ENCODE measurements at places on chromosomes 5 and 9.

DNA sequence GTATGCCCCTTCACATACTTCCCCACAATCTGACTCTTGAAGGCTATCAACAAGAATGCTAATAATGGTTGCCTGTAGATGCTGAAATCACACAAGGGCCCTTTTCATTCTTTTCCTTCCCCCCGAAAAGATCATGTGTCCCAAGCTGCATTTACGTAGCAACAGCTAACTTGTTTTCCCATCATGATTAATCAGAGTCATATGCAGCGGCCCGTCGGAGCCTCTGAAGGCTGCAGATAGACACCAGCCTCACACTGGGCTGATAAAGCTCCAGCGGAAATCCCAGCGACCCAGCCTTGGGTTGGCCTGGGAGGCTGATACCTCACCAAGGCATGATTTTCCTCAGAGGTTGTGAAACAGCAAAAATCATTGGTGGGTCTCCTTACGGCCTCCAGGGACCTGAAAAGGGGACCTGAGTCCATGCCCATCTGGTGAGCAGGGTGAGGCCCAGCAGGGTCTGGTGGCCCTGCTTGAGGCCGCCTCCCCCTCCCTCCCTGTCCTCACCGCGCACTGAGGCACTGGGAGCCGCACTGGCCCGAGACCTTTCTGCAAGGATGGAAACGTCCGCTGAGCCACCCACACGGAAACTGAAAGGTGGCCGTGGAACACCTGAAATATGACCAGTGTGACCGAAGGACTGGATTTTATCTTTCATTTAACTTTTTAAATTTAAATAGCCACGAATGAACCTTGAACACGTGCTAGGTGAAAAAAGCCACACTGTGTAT, 114.2 kb upstream of the PHYKPL start:
- no peak for DNase-seq

- DNase-seq, result no peak
Measured at GRCh38 chr5:160548949-160549645, 127.4 kb downstream of the PTTG1 start.

DNA sequence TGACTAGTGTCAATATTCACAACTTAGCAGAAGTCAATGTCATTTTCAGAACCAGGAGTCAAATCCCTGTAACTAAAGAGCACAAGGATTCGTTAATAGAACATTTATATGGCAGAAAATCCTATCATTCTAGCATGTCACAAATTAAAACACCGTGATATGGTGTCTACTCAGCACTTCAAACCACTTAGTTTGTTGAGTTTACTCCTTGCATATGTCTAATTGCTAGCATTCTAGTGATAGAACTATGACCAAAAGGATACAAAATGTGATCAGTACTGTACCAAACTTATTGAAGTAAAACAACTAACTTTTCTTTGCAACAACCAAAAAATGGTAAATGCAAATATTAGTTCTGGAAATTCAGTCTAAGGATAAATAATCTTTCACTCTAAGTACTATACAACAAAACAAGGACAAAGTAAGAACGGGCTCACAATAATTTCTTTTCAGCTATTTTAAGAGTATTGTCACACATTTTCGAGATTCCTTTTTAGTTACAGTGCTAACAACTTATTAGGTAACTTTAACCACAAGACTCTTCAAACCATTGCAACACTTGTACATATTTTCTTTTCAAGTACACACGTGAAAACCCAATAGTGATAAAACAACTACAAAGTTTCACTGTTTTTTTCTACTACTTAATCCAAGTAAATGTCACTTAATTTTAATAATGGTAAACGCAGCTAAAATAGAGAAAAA, 845.2 kb upstream of the CDH10 start:
- DNase-seq, result no peak

GRCh38 chr9:74519419-74519818, 22.3 kb downstream of the RORB start:
- DNase-seq, result no peak

GRCh38 chr9:127905004-127905728, 5.8 kb upstream of the ST6GALNAC6 start:
- no peak for DNase-seq

DNA sequence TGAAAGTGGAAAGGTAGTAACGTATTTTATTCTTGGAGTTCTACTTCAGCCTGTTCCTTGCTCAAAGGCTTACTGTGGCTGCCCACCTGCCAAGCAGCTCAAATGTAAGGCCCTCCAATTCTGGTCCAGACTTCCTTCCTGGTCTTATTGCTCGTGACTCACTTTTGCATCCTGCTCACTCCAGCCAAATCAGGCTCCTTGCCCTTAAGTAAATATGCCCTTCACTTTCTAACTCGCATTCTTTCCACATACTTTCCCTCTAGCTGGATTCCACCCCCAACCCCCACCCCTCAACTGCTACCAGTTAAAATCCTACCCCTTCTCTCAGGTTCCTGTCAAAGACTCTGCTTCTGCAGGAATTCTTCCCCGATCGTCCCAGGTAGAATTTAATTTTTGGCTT, 96.6 kb downstream of the GALNT10 start:
- DNase-seq, result no peak

GRCh38 chr5:33800241-33800950, 91.4 kb downstream of the ADAMTS12 start:
- DNase-seq, result no peak

- DNase-seq, result no peak
Measured at GRCh38 chr5:9421884-9422283, 124.0 kb downstream of the SEMA5A start.

GRCh38 chr5:57450991-57451876, 31.4 kb downstream of the ACTBL2 start:
- peak; percentile 36 for DNase-seq

DNA sequence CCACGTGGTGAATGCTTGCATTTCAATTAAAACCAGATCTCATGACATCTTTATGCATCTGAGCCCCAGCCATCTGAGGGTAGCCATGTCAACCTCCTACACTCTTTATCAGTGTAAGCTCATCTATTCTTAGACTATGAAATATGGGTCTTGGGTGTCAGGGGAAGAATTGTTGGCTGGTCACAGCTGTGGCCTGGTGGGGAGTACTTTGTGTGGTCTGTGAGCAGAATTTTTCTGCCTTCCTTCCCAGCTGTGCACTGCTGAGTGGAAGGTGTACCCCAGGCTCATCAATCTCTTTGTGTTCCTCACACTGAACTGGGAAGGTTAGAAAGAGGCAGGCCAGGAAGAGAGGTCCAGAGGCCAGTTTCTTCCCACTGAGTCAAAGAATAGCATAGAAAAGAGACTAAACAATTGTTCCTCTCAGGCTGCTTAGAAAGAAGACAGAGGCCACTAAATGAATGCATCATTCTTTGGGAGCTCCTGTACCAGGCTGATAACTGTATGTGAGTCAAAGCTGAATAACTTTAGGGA, 202.7 kb upstream of the RGMB start:
- no peak for DNase-seq

DNA sequence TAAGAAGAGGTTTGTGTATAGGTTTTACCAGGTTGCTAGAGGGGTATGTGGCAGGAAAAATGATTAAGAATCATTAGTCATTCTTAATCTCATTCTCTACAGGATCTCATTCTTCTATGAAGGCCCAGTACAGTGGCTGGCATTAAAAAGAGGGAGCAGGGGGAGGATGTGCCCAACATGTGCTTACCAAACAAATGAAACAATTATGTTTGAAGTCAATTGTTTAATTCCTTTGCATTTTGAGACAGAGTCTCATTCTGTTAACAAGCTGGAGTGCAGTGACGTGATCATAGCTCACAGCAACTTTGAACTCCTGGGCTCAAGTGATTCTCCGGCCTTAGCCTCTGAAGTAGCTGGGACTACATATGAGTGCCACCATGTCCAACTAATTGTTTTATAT, 23.0 kb downstream of the FNIP1 start:
- no peak for DNase-seq

- peak; percentile 24 for DNase-seq
Measured at GRCh38 chr9:131747352-131747751, 7.5 kb upstream of the RAPGEF1 start.
